Fibroblast of villous mesenchyme (primary cell): ENCODE measurements at places on chromosomes 3 and 15. TPM values are rescaled to one million over a fixed set of nuclear protein-coding genes. Genes with fewer than 3 reads are reported as not detected.

Gene CELSR3
- 1.6 and 1.7 TPM in 2 replicates for total RNA-seq

Gene AHSG
- not detected in 2 replicates for total RNA-seq

Gene CASR
- total RNA-seq = not detected in 2 replicates

Gene ERC2
- total RNA-seq = under 0.01 and 0.43 TPM in 2 replicates

Gene PROS1
- total RNA-seq = 12.1 and 14.2 TPM in 2 replicates

Gene STRA6
- 52.7 and 64.4 TPM in 2 replicates for total RNA-seq

Gene CDC25A
- 8.7 and 9.9 TPM in 2 replicates for total RNA-seq

Gene TMEM158
- total RNA-seq = 22.9 and 46.7 TPM in 2 replicates

Gene CPNE9
- not detected in 2 replicates for total RNA-seq

Gene MELTF
- 4.7 and 5.2 TPM in 2 replicates for total RNA-seq

Gene NRROS
- total RNA-seq = under 0.01 and 0.32 TPM in 2 replicates

Gene P2RY1
- 0.32 and 0.43 TPM in 2 replicates for total RNA-seq

Gene DHX30
- 69.9 and 77.7 TPM in 2 replicates for total RNA-seq

DNA sequence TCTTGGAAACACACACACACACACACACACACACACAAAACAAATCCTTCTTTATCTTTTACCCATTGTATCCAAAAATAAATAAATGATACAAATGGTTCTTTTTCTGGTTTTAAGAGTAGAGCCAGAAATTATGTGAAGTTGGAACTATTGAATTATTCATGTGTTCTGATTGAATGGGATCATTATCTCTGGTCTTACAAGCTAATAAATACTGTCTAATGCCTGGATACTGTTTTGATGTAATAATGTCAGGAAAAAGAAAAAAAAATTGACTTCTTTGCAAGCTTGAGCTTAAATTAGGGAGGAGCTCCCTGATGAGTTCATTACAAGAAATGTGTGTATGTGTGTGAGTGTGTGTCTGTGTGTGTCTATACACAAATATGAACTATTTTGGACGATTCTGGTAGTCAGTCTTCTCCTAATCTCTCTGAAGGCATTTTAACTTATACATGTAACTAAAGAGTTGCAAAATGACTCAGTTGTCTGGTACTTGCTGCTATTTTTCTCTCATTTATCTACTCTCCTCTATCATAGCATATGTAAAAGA lies 507.2 kb upstream of the AGTR1 start:
- no peak for DNase-seq

DNA sequence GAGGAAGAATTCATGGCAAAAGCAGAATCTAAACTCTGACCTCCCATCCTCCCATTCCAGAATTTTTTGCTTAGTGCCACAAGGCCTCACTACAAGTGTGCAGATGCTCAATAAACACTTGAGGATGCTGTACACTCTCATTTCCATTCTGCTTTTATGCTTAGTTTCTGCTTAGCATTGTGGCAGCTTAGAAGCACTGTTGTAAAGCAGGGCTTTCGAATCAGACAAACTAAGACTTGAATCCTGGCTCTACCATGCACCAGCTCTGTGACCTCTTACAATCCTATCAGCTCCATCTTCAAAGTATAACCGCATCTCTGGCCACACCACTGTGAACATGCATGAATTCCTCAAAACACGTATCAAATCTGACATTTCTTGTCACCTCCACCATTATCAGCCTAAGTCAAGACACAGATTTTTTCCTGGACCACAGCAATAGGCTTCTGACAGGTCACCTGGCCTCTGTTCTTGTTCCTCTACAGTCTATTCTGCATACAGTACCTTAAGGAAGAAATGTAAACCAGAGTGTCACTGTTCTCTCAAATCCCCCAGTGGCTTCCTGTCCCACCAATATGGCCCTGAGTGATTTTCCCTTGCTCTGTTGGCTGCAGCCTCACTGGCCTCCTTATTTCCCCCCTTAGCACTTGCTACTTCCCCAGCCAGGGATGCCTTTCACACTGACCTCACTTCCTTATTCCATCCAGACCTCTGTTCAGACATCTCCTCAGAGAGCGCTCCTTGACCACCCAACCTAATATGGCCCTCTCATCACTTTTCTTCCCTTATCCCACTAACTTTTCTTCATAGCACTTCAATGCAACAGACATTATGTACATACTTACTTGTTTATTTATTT lies 8.1 kb upstream of the PHC3 start:
- DNase-seq = no peak

GRCh38 chr15:85336880-85337279 lies 43.5 kb upstream of the AKAP13 start:
- DNase-seq = peak; percentile 32

- no peak for DNase-seq
These were observed 9.1 kb upstream of the UTS2B start for GRCh38 chr3:191339316-191339917.

- DNase-seq = peak; percentile 67
These were observed 17.0 kb downstream of the CHRM5 start for GRCh38 chr15:33985287-33985686.

- DNase-seq = no peak
These were observed 56.8 kb downstream of the KAT2B start for GRCh38 chr3:20097015-20097414.

GRCh38 chr3:15633159-15633558 lies 31.6 kb downstream of the BTD start:
- no peak for DNase-seq

DNA sequence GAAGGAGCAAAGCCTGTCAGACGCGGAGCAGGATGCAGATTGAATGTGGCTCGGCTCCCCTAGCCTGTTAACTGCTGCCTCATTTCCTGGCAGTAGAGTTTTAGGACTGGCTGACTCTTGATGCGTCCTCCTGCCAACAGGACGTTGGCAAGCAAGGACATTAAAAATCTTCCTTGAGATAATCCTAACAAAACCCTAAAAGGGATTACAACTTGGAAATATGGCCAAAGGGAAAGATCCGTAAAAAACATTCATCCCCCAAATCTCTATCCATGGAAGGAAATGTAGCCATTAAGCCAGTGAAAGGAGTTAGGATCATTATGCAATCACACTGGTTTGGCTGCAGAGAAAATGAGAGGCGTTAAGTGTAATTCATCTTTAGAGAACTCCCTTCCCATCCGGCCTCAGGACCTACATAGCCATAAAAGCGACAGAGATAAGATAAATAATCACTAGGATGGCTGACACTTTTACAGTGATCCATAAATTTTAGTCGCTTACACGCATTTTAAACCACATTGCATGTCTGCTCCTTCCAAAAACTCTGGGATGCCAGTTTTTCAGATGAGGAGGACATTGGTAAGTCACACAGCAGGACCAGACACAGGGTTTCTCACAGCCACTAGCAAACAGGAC lies 44.5 kb upstream of the C3orf80 start:
- peak; percentile 97 for DNase-seq

GRCh38 chr15:100900795-100901169 lies 18.4 kb upstream of the LRRK1 start:
- DNase-seq = no peak

DNA sequence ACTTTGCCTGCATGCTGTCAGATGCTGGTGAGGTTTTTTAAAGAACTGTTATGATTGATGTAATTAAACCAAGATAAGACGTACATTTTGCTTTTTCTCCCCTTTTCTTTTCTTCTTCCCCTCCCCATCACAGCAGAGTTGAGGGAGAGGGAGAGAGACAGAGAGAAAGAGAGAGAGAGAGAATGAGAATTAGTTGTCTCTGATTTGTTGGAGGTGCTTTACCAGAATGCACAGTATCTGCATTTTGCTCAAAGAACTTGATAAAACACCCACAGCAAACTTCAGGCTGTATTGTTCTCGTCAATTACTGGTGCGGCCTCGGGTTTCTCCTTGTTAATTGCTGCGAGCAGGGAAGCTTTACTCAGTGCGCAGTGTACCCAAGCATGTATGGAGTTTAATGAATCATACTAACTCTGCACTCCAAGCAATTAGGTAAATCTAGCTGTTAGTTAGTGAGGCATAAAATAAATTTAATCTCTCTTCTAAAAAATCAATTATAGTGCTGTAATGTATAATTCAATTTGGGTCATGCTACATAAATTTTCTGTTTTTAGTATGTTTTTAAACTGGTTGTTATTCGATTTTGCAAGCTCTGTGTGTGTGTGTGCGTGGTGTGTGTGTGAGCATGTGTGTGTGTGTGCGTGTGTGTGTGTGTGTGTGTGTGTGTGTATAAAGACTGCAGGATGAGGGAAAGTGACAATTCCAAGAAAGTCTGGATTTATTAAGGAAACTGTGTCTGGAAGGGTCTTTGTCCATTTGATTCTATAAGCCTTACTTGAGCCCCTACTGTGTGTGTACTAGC lies 273.4 kb downstream of the TLE3 start:
- DNase-seq = no peak

GRCh38 chr15:93244696-93245660 lies 156.0 kb upstream of the RGMA start:
- no peak for DNase-seq

DNA sequence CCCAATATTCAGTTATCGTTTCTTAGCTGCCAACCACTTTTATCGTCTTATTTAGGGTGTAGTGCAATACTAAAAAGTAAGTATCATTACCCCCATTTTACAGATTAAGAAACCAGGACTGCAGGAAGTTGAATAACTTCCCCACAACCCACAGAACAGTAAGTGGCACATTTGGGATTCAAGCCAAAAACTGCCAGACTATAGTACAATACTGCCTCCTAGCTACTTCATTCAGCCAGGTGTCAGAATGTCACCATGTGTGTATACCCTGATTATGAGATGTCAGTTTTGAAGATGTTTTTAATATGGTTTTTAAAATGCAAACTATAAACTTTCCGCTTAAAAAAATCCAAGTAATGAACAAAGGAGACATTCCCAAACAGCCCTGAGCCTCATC lies 74.2 kb upstream of the PROK2 start:
- DNase-seq = peak; percentile 4

- no peak for DNase-seq
These were observed 99.2 kb downstream of the CACNA1D start for GRCh38 chr3:53593611-53594010.

DNA sequence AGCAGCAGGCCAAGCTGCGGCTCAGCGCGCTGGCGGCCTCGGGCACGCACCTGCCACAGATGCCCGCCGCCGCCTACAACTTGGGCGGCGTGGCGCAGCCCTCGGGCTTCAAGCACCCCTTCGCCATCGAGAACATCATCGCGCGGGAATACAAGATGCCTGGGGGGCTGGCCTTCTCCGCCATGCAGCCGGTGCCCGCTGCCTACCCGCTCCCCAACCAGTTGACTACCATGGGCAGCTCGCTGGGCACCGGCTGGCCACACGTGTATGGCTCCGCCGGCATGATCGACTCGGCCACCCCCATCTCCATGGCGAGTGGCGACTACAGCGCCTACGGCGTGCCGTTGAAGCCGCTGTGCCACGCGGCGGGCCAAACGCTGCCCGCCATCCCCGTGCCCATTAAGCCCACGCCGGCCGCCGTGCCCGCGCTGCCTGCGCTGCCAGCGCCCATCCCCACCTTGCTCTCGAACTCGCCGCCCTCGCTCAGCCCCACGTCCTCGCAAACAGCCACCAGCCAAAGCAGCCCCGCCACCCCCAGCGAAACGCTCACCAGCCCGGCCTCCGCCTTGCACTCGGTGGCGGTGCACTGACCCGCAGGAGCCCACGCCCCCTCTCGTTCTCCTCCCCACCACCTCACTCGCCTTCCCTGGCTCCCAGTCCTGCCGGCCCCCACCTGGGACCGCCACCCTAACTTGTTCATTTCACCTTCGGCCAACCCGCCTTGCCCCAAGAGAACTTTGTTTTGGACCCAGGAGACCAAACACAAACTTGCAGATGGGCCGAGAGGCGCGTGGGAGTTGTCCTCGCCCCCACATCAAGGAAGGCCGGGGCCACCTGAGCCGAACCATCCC lies 1.5 kb downstream of the FOXB1 start:
- DNase-seq = no peak

GRCh38 chr3:62319570-62320243 lies 53.6 kb downstream of the FEZF2 start:
- DNase-seq = no peak

- no peak for DNase-seq
These were observed 2.8 kb downstream of the FES start for GRCh38 chr15:90887037-90887481.

GRCh38 chr15:40142428-40142827 lies 18.4 kb upstream of the BUB1B start:
- no peak for DNase-seq

DNA sequence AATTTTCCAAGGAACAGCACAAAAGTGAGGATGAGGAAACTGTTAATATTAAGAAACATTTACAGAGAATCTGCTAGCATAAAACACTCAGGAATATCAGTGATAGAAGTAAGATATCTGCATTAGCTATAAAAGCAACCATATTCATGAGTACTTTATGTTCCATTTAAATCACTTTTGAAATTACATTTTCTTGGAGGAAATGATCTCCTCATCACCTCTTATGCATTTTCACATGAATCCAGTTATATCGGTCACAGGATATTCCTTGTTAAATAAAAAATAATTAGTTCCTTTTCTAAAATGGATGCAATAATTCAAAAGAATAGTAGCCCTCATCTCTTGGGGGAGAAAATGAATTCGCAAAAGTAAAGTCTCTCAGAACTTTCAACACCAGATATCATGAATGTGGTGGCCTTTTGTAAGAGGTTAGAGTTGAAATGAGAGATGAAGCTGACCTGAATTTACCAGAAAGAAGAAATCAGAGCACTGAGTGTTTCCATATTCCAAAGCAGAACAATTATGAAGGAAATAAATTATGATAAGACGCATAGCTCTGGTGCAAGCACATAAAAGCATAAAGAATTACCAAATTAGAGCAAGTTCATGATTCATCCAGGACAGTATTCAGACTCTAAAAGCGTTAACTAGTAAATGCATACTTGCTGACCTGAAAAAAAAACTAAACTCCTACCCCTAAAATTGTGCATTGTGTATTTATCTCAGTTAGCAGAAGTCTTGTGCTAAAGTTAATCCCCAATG lies 321.9 kb upstream of the CCDC54 start:
- DNase-seq = no peak

- peak; percentile 3 for DNase-seq
These were observed 131.6 kb downstream of the NLGN1 start for GRCh38 chr3:173529062-173529711.

DNA sequence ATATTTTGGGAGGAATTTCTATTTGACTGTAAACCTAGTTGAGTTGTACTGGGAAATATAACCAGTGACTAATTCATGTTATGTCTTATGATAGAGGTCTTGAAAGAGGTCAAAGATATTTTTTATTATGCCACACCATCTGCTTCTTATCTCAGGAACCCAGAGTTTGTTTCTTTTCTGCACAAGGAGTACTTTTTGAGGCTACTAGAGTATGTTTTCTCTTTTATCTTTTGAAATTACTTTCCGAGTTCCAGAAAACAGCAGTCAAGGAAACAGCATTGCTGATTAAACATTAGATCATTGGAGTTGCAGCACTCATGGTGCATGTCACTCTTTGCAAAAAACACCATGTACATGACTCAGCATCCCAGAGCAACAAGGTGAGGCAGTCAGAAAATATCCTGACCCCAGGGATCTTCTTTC lies 645.8 kb upstream of the NR2F2 start:
- peak; percentile 90 for DNase-seq

- DNase-seq = peak; percentile 57
These were observed 17.9 kb downstream of the NR2F2 start for GRCh38 chr15:96348112-96349027.

GRCh38 chr3:131393868-131394267 lies 12.3 kb downstream of the NUDT16 start:
- DNase-seq = no peak

GRCh38 chr3:105427332-105427731 lies 60.6 kb downstream of the ALCAM start:
- no peak for DNase-seq
